ENCODE measurements at places on chromosomes 2 and 18. TPM values are rescaled to one million over a fixed set of nuclear protein-coding genes. Genes with fewer than 3 reads are reported as not detected.

DNA sequence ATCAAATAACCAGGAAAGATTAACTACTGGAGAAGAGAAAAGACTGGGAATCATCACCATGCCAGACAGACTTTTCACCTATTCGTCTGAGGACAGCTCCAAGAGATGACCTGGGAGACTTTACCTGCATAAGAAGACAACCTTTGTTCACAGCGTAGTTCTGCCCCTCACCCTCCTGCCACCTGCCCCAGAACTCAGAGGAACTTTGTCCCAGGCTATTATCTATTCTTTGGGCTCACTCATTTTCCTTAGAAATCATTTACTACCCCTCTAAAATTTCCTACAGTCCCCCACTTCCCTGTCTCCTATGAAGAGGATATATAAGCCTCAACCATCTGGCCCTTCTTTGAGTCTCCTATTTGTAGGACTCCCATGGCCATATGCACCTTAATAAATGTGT is 19.3 kb upstream of the COPS8 start:
- no peak for DNase-seq

GRCh38 chr2:169182573-169182972 is 113.2 kb downstream of the DHRS9 start:
- no peak for DNase-seq

The LYPD6B gene
- 19.1 TPM for polyA plus RNA-seq

- no peak for DNase-seq
Measured at GRCh38 chr18:31154181-31154580, 8.5 kb downstream of the DSC1 start.

DNA sequence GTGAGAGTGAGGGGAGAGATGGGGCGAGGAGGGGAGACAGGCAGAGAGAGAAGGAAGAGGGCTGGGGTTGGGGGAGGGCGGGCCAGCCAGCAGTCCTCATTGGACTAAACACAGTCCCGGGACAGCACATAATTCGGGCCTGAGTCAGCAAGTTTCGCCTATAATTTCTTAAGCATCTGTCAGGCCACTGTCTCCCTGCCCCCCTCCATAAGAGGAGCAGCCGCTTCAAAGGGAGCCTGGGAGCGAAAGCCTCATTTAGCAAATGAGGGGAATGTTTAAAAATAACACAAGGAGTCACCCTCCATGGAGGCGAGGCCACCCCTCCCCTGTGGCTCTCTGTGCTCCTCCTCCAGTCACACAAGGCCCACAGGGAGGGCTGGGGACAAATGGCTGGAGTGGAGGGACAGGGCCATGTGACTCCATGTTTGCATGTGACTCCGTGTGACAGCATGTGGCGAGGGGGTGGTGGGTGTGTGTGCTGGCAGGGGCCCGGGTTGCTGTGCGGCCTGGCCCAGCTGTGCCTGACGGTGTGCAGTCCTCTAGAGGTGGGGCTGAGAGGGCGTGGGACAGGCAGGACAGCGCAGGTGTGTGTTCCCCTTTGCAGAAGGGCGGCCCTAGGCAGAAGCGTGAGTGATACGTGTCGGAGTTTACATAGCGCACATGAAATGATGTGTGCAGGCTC is 162.4 kb downstream of the CELF4 start:
- DNase-seq = peak; percentile 80

DNA sequence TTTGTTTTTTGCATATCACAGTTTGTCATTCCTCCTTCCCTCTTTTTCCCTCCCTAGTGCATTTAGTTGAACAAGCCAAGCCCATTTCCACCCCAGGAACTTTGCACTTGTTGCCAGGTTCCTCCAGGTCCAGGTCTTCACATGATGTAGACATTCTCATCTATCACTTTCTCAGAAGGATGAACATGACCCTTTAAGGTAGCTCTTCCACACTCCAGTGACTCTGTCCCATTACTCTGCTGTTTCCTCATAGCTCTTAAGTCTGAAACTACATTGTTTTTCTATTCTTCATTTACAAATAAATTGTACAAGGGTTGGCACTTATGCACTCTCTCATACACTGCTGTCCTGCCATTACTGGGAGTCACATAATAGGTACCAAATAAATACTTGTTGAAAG is 6.1 kb downstream of the KYNU start:
- no peak for DNase-seq

Data from BJ (cell line).